GM23338 (cell line): ENCODE measurements at places on chromosomes 6 and 20.

DNA sequence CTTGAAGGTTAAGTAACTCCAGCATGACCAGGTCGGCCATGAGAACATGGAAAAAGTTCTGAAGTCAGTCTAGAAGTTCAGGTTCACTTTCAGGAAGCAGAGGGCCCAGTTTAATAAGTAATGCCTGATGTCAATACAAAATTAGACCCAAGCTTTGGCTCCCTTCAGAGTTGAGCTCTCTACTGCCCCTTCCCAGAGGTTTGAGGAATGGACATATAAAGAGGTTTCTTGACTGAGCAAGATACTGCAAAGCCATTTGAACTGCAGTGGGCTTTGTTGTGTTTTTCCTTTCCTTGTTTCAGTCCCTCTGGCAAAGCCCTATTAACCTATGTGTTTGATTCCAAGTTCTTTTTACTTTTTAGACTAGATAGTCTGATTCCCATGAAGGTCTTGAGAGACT, 97.8 kb upstream of the PREP start:
- DNase-seq = peak; percentile 43

- peak; percentile 37 for DNase-seq
Observed at GRCh38 chr20:1876975-1877608, 18.1 kb upstream of the SIRPA start.

GRCh38 chr20:39190666-39191570, 228.8 kb downstream of the DHX35 start:
- DNase-seq = peak; percentile 5

DNA sequence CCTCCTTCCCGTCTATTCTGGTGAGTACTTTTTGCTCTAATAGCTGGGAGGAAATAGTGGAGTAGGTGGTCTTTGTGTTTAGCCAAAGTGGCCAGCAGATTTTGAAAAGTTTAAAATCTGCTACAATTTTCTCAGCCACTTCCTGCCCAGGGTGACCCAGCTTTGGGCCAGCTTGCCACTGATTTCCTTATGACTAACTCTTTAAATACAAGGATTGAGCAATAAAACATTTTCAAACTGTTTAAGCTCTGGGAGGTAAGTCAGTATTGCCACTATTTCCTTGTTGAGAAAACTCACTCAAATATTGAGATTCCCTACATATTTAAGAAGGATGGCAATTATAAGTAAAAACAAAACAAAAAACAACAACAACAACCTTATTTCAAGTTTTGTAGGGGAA, 54.5 kb downstream of the TRMT11 start:
- no peak for DNase-seq

GRCh38 chr6:96760153-96760687, 77.1 kb downstream of the GPR63 start:
- DNase-seq = peak; percentile 15

- DNase-seq = peak; percentile 76
Observed at GRCh38 chr6:145042559-145042958, 692.8 kb downstream of the EPM2A start.

DNA sequence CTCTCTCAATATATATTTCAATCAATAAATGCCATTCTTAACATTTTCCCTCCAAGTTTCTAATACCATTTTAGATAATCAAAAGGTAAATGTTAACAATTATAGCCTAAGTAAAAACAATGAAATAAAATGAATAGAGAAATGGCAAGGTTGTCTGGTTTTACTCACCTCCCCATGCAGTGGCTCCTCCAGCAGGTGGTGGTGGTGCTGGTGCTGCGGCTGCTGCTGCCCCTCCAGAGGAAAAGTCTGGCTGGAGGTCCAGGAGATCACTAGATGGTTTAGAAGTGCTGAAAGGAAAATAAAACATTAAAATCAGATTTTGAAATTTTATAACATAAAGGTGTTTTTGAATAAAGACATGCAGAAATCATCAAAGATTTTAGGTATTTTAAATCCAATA, 93.2 kb downstream of the PRSS35 start:
- DNase-seq = peak; percentile 9

- no peak for DNase-seq
Observed at GRCh38 chr6:8731874-8732273, 296.5 kb upstream of the SLC35B3 start.

DNA sequence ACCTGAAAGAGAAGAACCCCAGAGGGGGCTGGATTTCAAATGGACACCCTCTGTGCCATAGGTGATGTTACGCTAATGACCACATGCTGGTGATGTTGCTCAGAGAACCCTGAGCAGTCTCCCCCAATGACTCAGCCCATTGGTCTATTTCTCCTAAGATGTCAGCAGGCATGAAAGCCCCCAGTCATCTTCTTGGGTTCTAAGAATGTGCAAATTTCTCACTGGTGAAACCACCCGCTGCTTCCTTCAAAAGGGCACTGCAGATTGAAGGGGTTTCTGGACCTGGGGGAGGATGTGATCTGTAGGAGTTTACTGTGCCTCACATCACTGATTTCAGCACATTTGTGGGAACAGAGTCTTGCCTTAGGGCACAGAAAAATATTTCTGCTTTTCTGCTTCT, 298.4 kb upstream of the MOCS1 start:
- no peak for DNase-seq

DNA sequence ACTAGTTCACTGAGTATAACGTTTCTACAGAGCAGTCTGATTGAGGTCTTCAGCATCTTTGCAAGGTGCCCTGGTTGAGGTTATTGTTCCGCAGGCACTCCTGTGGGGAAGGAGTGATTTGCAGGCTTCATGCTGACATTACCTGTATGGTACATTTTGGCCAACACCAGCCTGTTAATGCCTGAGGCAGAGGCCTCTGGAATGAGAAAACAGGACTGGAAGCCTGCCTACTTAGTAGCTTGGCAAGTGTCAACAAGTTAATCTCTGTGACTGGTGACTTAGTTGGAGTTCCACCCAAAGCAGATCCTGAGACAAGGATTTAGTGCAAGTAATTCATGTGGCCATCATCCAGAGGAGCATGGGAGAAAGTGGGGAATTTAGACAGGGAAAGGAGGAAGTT, 24.6 kb downstream of the MAS1 start:
- DNase-seq = no peak

DNA sequence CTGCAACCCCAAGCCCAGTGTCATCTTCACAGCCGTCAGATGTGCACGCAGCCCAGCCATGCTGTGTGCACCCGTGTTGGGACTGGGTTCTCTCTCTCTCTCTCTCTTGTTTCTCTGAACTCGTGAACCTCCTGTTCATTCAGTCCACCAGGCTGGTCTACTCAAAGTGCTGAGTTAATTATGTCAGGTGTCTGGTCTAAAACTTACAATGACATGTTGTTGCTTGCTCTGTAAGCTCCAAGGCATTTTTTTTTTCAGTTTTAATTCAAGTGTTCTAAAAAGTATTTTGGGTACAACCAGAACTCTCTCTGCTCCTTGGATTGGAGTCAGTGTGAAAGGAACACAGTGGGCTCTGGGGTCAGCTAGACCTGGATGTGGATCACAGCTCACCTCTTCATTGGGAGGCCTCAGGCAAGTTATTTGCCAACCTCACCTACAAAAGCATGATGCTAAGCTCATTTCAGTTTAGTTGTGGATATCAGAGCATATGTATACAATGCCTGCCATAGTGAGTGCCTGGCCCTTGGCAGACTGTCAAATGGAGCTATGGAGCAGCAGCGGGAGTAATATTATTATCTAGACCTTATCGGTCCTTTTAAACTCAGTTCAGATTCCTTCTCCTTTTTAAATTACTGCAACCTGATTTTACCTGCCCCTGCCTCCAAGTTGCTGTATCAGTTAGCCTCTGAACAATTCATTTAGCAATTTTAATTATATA, 59.5 kb downstream of the PLEKHG1 start:
- DNase-seq = no peak

DNA sequence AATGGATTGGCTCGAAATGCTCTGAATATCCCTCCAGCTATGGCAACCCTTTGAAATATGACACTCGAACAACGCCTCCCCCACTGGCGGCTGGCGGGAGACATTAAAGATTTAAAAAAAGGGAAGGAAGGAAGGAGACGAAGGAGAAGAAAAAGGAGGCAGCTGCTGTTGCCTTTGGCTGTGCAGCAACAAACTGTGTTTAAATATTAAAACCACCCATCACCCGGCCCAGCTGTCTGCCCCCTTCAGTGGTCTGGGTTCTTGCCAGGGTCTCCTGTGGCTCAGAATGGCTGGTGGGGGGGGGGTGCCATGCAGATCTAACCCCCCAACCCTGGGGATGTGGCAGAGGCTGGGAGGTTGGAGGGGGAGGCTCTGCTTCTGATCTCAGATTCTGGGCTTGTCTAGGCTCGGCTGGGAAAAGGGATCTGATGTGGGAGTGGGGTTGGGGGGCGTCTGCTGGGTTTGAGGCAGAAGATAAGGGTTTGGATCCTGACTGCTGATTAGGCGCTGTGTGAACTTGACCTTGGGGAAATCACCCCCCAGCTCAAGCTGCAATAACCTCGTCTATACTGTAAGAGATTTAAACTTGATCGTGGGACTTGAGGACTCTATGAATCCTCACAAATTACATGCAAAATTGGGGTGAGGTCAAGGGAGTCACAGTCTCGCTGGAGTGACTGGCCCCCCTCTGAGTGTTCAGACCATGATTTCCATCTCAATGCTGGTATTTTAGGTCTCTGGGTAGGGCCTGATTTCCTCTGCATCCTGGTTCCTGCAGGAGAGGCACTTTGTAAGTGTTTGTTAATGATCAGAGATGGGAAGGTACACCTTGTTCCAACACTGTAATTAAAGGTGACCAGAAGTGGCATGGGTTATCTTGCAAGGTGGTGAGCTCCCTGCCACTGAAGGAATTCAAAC, 40.3 kb upstream of the BLCAP start:
- DNase-seq = peak; percentile 72

DNA sequence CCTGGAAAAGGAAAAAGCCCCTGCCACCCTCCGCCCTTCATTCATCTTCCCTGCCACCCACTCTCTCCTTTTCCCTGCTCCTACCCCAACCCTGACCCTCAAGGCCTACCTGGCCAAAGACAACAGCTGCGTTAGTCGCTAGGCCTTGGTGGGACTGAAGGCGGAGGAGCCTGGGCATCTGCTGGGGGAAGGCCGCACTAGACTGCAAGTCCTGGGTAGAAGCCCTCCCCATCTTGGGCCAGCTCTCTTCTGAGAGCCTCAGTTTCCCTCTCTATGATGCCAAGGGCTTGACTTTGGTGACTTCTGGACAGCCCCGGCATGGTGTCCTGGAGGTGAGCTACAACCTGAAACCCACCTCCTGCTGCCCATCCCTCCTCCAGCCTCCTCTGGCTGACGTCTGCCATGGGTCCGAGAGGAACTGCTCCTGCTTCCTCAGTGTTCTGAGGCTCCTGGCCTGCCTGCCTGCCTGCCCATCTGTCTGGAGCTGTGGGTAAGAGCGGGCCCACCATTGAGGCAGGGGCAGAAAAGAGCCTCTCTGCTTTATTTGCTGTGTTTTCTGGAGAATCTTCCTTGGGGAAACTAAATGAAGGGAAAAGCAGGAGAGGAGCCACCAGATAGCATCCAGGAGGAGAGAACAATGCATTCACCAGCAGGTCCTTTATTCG, 7.5 kb upstream of the FOXC1 start:
- DNase-seq = no peak

- no peak for DNase-seq
Observed at GRCh38 chr6:159961528-159961927, 7.4 kb upstream of the IGF2R start.

- no peak for DNase-seq
Observed at GRCh38 chr6:35092362-35093117, 48.6 kb downstream of the TCP11 start.

DNA sequence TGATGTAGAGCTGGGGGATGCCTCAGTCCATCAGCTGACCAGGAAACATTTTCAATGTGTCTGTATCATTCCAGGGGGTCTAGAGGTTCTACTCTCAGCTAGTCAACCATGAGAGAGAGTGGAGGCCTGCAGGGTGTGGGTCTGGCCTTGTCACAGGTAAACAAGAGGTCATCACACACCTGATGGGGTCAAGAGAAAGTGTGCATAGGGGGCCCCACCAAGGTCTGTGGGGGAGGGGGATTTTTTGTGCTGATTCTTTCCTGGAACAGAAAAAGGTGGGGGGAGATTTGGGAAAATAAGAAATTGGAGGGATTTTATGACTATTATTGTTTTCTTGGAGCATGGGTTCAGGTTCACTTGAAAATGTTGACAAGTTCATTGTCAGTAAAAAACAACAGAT, 8.9 kb upstream of the UNC93A start:
- no peak for DNase-seq

GRCh38 chr6:146915671-146916127, 288.5 kb upstream of the STXBP5 start:
- no peak for DNase-seq

DNA sequence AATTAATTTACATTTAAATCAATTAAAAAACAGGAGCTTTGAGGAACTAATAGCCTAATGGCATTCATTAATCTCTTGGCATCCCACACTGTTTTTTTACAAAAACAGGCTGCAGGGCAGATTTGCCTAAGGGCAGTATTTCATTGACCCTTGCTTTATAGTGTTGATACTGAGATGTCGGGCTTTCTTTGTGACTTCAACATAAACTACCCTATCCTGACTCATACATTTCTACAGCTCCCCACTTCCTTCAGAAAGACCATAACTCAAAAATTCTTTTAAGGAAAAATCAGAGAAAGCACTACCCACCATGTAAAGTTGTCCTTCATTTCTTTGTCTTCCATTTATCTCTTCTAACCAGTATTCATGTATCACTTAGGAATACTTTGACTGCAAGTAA, 92.2 kb upstream of the NT5E start:
- DNase-seq = no peak

GRCh38 chr6:16168121-16168520, 39.2 kb downstream of the MYLIP start:
- DNase-seq = no peak

DNA sequence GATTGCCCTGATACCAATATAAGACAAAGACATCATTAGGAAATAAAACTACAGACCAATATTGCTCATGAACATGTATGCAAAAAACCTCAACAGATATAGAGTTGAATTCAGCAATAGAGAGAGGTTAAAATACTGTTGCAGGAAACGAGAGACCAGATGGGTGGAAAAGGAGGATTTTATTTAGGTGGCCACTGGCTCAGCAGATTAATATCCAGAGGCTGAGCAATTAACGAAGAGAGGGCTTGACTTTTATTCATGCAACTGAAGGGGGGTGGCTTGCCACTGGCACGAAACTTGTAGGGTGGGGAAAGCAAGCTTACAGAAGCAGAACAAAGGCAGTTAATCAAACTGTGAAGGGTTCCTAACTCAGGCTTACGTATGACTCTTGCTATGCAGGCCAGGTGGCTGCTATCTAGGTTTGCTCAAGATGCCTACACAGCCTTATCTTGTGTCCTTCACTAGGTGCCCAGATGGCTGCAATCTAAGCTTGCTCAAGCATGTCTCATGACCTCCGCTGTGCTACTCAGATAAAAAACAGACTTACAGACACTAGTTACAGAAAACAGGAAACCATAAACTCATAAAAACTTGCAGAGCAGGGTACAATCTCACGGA, 126.4 kb downstream of the MMUT start:
- peak; percentile 9 for DNase-seq

GRCh38 chr20:12644461-12644860, 364.3 kb upstream of the SPTLC3 start:
- no peak for DNase-seq

GRCh38 chr6:56387621-56388414, 140.4 kb upstream of the COL21A1 start:
- no peak for DNase-seq

- DNase-seq = peak; percentile 0
Observed at GRCh38 chr6:167400482-167401138, 75.7 kb downstream of the TTLL2 start.
